Stimulated activated CD8-positive, alpha-beta memory T cell treated with anti-CD3 and anti-CD28 coated beads, Interleukin-7, amount 100 ng/mL, for 1 hour (primary cell): ENCODE measurements at places on chromosomes 5 and 9.

DNA sequence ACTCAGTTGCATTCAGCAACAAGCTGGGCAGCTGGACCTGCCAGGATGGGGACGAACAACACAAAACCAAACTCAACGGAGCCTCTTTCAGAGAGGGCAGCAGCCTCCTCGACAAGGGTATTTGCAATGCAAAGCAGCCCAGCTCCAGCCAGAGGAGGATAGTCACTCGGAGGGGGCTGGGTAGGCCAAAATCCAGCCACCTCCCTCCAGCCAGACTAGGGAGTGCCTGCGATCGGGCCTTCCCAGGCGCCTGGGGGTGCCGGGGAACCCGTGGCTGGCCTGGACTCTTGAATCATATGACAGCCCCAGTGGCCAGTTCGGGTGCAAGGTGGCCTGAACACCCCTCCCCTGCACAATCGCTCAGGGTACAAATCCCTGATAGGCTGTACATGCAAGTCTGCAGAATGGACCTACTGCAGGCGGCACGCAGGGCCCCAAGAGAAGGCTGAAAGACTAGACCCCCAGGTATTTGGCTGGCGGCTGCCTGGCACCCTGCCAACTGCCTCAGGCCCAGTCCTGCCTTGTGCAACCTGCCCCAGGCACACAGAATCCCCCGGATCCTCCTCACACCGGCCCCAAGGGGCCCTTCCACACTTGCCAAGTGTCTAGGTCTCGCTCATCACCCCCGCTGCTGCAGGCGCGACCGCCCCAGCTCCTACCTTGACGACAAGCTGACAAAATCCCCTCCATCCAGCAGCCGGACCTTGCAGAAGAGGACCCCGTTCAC, 1.3 kb downstream of the EEIG1 start:
- DNase-seq, result no peak

DNA sequence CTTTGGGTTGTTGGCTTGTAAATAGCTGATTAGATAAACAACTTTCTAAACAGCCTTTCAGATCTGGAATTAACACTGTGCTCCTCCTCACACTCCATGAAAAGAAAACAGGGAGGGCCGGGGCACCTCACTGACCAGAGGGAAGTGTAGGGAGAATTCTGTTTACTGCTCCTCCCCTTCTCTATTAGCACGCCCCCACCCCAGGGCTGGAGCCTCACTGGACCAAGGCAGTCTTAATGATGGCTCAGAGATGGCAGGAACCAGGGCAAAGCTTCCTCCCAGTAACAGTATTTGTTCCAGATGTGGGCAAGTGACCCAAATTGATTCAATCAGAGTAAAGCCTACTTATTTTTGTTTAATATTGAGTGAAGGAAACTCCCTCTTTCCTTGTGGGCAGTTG, 256.6 kb downstream of the MSX2 start:
- no peak for DNase-seq

- no peak for DNase-seq
These were observed 1740.9 kb upstream of the CDH9 start for GRCh38 chr5:28779161-28779754.

DNA sequence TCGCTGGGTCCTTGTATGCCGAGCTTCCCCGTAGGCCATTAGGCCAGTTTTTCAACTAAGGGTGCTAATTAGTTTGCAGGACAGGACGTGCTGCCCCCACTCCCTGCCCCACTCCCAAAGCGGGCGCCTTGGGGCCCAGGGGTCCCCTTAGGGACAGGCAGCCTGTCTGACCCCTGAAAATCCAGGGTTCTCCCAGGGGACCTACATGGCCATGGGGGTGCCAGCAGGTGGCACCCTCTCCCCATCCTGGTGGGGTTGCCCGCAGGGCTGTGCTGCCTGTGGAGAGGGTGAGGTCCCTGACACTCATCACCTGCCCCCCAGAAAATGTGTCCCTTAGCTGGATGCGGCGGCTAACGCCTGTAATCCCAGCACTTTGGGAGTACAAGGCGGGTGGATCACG, 8.5 kb upstream of the CCDC187 start:
- no peak for DNase-seq

GRCh38 chr5:60490597-60491166, 209.3 kb downstream of the DEPDC1B start:
- DNase-seq, result no peak

GRCh38 chr5:126514131-126514557, 80.9 kb downstream of the ALDH7A1 start:
- DNase-seq, result no peak

DNA sequence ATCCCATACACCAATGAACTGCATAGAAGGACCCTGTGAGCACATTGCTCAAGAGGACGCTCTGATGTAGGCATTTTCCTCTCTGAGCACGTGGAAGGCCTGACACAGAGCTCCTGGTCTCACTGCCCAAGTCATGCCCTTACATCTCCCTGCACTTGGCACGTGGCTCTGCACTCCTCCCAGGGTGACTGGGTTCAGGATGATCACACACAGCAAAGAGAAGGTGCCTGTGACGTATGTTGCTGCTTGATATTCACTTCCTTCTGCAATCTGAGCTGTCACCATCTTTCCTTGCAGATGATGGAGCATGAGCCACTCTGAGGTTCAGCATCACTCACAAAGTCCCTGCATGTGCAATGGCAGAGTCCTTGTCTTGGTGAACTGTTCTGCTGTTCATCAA, 125.2 kb downstream of the FSTL4 start:
- no peak for DNase-seq

DNA sequence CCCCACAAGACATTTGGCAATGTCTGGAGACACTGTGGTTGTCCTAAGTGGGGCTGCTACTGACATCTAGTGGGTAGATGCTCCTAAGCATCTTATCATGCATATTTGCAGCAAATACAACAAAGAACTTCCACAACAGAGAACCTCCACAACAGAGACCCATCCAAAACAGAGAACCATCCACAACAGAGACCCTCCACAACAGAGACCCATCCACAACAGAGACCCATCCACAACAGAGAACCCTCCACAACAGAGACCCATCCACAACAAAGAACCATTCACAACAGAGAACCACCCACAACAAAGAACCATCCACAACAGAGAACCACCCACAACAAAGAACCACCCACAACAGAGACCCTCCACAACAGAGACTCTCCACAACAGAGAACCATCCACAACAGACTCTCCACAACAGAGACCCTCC, 32.8 kb downstream of the ARPC5L start:
- DNase-seq, result no peak

DNA sequence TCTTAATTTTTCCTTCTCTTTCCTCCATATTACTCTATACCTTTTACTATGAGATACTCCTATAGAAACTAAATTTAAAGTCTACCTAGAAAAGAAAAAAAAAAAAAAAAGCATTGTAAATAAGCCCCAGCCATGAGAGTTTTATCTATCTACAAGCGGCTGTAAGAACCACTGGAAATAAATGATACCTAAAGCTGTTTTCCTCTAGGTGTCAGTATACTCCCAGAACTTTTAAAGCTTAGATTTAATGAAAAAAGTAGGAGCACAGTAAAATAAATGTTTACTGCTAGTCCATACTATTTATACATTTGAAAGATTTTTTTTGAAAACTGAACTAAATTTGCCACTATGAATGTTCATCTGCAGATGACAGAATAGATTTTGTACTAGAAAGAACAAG, 26.2 kb downstream of the TYRP1 start:
- no peak for DNase-seq

DNA sequence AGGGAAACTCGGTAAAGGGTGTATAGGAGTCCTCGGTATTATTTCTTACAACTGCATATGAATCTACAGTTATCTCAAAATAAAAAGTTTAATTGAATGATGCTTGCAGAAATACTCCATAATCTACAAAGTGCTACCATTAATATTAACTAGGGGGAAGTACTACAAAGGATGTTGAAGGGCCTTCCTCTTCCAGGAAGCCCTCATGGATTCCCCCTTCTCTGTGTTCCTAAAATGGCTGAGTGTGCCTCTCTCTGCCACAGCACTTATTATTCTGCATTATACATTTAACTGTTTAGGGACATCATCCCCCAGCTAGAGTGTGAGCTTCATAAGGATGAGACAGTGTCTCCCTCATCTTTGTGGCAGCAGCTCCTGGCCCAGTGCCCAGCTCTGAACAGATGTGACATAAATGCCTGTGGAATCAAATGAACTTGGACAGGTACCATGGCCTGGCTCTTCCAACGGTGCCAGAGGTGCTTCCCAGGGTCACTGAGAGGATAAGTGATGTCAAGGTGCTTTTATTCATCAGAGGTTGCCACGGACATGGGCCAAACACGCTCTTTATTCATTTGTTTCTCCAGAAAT, 99.5 kb downstream of the PAX5 start:
- no peak for DNase-seq

DNA sequence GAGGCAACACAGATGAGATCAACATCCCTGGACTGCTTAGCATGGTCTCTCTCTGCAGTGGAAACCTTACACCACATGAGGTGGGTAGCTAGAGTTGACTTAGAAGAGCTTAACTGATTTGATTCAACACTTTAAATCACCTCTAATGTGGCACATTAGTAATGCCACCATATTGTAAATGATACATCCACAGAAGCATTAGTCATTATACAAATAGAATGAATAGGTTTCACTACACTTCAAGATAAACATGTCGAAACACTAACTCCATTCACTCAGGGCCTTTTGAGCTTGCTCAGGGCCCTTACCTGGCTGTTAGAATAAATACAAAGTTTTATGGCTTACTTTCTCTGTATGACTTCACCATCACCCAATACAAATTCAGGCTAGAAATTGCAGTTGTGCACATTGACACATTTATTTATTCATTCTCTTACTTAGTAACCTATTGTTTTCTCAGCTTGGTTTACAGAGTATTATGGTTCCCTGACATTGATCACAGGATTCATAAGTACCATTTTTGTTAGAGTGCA, 9.3 kb upstream of the SMAD5 start:
- DNase-seq, result no peak

- no peak for DNase-seq
These were observed 56.5 kb downstream of the XRCC4 start for GRCh38 chr5:83133797-83134196.

DNA sequence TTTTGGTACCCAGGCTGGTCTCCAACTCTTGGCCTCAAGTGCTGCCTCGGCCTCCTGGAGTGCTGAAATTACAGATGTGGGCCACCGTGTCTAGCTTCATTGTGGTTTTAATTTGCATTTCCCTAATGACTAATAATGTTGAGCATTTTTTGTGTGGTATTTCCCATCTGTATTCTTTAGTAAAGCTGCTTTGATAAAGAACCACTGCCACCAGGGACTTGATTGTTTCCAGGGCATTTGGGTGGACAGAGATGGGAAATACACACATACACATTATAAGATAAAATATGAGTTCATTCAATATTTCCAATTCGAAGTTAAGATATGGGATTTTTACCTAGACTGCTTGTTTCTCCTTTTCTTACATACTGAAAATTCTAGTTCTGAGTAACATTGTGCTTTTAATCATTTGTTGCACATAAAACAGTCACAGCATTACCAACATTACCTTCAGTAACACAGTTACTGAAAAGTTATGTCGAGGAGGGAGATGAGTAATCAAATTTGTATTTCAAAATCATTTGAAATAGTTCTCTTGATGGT, 28.9 kb downstream of the HABP4 start:
- DNase-seq, result no peak

DNA sequence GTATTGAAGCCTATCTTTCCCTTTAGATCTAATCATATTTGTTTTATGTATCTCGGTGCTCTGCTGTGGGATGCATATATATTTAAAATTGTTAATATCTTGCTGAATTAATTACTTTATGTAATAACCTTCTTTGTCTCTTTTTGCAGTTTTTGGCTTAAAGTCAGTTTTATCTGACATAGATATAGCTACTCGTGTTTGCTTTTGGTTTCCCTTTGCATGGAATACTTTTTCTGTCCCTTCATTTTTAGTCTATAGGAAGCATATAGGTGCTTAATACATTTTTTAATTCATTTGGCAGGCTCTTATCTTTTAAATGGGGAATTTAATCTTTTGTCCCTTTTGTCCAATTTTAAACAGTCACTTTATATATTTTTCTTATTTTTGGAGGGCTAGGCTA, 360.6 kb upstream of the PRR16 start:
- no peak for DNase-seq

- DNase-seq, result no peak
These were observed 3.0 kb upstream of the SRA1 start for GRCh38 chr5:140560227-140560626.

DNA sequence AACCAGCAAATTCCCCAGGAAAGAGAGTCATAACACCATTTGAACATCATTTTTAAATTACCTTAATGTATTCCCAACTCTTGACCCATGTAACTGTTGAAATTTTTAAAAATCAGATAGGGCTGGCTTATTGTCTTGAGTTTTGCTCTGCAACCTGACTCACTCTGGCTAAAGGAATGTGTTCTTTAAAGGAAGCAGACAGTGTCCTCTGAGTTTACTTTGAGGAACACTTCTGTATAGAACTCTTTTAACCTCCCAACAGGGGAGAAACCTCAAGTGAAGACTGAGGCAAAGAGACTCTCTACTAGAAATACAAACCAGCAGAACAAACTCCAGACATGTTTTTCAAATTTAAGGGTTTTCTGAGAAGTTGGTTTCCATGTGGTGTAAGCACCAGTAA, 248.9 kb downstream of the CWC27 start:
- DNase-seq, result no peak

- DNase-seq, result no peak
These were observed 479.5 kb downstream of the TAF11L14 start for GRCh38 chr5:18113721-18114120.

GRCh38 chr5:118923295-118924005, 64.9 kb downstream of the DTWD2 start:
- no peak for DNase-seq

DNA sequence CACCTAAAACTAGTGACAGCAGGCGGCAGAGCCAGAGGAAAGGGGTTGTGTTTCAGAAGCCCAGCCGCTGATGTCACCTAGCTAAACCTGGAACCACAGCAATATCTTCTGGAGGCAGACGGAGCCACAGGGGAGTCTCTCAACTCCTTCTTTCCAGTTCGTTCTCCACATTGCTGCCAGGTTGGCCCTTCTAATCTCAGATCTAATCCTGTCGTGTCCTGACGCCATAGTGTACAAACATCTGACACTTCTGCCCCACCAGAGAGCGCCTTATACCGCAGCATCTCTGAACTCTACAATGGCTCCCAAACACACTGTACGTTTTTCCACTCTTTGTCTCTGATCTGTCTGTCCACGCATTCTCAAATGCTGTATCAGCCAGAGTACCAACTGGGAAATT, 240.0 kb downstream of the SMARCA2 start:
- no peak for DNase-seq

GRCh38 chr5:130222573-130222972, 318.3 kb downstream of the CHSY3 start:
- no peak for DNase-seq

- DNase-seq, result no peak
These were observed 802 bp downstream of the ITGA2 start for GRCh38 chr5:52989781-52990527.

GRCh38 chr9:94017939-94018531, 62.9 kb upstream of the BARX1 start:
- DNase-seq, result no peak
